ENCODE measurements at places on chromosomes 5 and 9.

GRCh38 chr9:134617836-134618162 is 23.8 kb upstream of the COL5A1 start:
- DNase-seq: no peak

GRCh38 chr9:76772686-76773445 is 8.6 kb downstream of the PCA3 start:
- DNase-seq: no peak

- DNase-seq: no peak
Observed at GRCh38 chr9:88291856-88292255, 96.4 kb upstream of the SPIN1 start.

GRCh38 chr5:157578079-157578780 is 2.7 kb upstream of the ADAM19 start:
- no peak for DNase-seq

- DNase-seq: no peak
Observed at GRCh38 chr5:124550731-124551130, 195.7 kb downstream of the ZNF608 start.

- no peak for DNase-seq
Observed at GRCh38 chr5:37701868-37702267, 138.0 kb downstream of the GDNF start.

- no peak for DNase-seq
Observed at GRCh38 chr9:29969856-29970647, 2396.8 kb upstream of the C9orf72 start.

GRCh38 chr9:127368852-127369402 is 28.0 kb upstream of the SLC2A8 start:
- DNase-seq: no peak

GRCh38 chr5:32000731-32001130 is 173.4 kb downstream of the GOLPH3 start:
- no peak for DNase-seq

DNA sequence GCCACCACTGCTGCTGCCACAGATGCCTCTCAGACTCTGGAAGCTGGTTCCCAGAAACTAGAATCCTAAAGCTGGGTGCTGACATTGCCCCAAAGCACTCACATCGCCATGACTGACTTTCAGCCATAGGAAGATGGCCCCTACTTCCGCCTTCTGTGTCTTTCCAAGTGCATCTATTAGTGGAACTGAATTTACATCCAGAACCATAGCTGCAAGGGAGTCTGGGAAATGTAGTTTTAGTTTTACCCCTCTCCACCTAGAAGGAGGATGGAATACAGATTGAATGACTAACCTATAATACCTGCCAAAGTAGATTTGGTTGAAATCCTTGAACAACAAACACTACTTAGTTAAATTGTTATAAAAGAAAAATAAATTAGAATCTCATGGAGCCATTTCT is 118.8 kb downstream of the RASGRF2 start:
- DNase-seq: no peak

- no peak for DNase-seq
Observed at GRCh38 chr5:165228184-165228583, 1722.8 kb downstream of the MAT2B start.

DNA sequence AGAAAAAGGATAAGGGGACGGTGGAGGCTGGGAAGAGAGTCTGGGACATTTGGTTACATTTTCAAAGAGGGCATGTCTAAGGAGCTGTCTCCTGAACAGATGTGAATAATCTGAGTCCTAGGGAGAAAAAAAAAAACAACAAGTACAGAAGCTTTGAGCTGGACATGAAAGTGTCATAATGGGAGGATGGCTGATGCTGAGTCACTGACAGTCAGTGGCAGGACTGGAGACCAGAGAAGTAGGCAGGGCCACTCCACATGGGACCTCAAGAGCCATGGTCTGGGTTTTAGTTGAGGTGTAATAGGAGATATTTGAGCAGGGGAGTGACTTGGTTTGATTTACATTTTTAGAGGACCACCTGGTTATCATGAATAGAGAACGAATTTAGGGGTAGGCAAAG is 70.6 kb downstream of the DPYSL3 start:
- DNase-seq: no peak

DNA sequence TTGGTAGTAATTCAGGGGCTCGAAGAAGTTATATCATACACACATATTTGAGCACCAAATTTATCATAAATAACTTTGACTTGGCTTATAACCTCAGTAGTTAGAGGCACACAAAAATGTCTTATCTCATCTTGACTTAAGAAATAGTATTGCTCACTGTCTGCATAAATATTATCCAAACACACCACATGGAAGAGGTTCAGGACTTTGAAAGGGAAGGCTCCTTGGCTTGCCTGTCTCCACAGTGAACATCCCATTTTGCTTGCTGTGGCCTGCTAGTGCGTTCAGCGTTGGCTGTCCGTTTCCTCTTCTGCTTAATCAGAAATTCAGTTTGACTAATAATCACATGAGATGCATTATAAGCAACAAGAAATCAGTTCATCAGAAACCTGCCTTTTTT is 13.9 kb downstream of the GRXCR2 start:
- DNase-seq: no peak

- no peak for DNase-seq
Observed at GRCh38 chr9:135552698-135553171, 6.8 kb downstream of the OBP2A start.

DNA sequence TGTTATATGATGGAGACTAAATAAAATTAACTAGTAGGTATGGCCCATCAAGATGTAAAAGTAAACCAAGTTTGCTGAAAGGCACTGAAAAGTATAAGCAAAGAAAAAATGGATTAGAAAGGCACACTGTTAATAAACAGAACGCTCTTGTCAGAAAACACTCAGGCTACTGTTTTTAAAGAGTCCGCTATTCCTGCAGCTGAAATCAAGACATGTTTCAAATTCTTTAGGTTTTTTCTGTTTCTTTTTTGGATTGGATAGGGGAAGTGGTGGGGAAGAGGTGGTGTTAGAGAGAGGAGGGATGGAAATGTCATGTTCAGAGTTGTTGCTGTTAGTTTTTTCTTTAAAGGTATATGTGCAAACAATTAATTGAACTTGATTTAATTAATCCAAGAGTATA is 17.5 kb downstream of the OSTF1 start:
- no peak for DNase-seq

DNA sequence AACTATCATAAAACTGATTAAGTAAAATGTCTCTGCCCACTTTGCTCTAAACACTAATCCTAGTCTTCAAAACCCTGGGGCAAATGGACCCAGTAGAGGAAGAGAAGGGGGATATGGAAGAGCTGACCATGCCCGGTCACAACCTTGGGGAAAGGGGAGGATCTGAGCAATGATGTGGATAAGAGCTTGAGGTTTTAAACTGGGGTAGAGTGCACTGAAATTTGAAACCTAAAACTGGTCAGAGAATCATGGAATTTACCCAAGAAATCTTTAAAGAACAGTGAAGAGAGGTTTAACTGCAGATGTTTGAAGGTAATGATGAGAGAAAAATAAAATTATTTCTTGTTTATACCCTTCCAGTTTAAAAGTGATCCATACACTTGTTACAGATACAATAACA is 110.8 kb downstream of the MRPS30 start:
- no peak for DNase-seq

- no peak for DNase-seq
Observed at GRCh38 chr5:29208024-29208423, 1985.5 kb upstream of the CDH6 start.

GRCh38 chr9:127162046-127162863 is 39.8 kb upstream of the ANGPTL2 start:
- no peak for DNase-seq

GRCh38 chr5:74919487-74919886 is 53.3 kb upstream of the FAM169A start:
- DNase-seq: no peak

- DNase-seq: no peak
Observed at GRCh38 chr5:39369123-39369815, 5.0 kb upstream of the C9 start.

GRCh38 chr9:16559418-16560188 is 310.9 kb downstream of the BNC2 start:
- no peak for DNase-seq

- DNase-seq: no peak
Observed at GRCh38 chr5:178454821-178455479, 135.2 kb downstream of the COL23A1 start.

DNA sequence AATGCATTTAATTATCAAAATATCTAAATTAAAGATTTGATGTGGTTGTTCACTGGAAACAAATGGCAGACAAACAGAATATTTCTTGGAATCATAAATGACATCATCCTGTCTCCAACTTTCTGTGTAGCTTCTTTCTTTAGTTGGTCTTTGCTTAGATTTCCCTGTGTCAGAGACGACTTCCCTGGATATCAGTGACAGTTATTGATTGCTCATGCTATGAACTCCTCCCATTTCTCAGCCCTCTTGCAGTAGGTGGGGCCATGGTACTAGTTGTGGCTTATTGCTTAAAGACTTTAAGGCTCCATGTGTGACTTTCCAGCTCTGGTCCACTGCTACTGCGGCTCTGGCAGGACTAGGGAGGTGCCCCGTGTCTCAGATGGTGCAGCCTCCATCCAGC is 592.6 kb downstream of the MTRR start:
- no peak for DNase-seq

GRCh38 chr9:20209391-20210340 is 412.6 kb downstream of the MLLT3 start:
- DNase-seq: no peak

DNA sequence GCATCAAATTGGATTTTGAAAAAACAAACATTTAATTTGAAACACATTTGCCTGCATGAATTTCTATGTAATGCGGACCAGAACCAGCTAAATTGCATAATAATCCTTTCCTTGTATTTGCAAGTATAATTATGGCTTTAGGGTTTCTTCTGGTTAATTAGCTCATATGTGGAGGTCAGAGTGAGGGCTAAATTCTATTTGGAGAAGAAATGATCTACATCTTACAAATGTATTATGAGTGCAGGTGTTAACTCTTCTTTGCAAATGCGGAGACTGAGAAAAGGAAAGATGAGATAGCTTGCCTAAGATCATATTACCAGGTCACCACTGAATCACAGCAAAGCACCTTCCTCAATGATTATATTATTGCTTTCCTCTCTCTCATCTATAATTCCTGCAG is 194.7 kb downstream of the CDH9 start:
- DNase-seq: no peak

DNA sequence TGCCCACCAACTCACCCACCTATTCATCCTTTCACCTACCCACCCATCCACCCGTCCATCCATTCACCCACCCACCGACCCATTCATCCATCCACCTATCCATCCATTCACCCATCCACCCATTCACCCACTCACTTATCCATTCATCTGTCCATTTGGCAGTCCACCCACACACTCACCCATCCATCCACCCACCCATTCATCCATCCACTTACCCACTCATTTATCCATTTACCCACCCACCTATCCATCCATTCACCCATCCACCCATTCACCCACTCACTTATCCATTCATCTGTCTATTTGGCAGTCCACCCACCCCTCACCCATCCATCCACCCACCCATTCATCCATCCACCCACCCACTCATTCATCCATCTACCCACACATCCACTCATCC is 278.1 kb upstream of the IRX4 start:
- no peak for DNase-seq

- DNase-seq: peak; percentile 21
Observed at GRCh38 chr9:115739096-115739875, 414.3 kb upstream of the PAPPA start.

GRCh38 chr9:83109296-83109695 is 46.4 kb upstream of the RASEF start:
- DNase-seq: no peak

DNA sequence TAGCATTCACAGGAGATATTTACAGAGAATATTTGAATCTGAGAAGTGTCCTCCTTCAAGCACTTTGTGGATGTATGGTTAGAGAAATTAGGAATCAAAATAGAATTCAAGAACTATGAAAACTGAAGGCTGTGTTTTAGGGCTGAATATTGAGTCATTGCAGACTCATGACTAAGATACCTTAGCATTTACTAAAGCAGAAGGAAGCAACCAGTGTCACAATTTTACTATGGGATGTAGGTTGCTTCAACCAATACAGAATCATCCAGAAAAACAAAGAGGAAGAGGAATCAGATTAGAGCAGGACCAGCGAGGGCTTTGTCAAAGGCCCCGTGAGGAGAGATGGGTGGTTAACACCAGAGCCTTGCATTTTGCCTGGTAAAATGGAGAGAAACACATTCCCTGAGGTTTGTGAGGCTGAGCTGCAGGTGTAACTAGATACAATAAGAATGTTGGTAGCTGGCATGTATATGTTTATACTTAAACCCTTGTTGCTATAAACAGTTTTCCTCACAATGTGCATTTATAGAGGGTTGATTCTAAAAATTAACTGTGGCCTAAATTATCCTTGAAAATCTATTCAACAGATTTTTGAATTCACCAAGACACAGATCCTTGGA is 518.1 kb downstream of the AGTPBP1 start:
- no peak for DNase-seq

DNA sequence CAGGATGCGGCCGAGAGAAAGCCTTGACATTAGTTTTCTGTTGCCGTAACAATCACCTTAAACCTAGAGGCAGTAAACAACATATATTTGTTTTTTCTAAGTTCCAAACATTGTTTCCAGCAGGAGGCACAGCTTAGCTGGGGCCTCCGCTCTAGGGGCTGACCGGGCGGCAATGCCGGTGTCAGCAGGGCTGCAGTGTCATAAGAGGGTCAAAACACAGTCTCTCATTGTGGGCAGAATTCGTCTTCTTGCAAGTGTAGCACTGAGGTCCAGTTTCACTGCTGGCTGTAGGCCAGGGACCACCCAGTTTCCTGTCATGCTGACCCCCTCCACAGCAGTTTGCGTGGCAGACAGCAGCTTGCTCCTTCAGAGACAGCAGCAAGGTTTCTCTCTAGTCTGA is 186.2 kb downstream of the PJA2 start:
- no peak for DNase-seq

DNA sequence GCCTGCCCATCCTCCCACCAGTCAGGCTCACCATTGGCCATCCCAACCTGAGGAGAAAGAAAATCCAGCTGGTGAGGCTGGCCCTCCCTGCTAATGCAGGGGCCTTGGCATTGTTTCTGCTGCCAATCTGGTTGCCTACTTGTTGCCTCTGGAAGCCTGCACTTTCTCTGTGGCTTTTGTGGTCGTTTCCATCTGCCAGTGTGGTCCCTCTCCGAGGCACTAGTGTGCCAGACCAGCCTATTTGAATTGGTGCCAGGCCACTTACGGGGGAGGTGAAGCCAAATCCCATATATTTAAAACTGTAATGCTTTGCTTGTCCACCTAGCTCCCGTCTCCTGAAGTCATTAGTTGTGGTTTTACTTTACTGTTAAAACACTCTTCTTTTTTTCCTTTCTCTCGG is 213.4 kb upstream of the ADAMTSL1 start:
- no peak for DNase-seq

DNA sequence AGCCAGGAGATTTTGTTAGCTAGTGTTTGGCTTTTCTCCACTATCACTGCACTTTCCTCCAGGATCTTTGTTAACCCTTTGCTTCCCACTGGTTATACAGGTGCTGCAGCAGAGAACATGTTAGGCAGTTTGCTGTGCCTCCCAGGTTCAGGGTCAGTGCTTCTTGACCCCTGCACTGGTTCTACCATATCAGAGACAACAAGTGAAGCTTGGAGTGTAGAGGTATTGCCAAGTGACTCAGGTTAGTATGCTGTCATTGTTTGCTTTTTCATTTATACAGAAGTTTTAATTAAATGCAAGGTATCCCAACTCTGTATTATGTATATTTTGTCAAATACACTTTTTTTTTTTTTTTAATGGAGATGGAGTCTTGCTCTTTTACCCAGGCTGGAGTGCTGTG is 68.4 kb downstream of the GAPVD1 start:
- no peak for DNase-seq
